Activated CD4-positive, alpha-beta T cell treated with anti-CD3 and anti-CD28 coated beads for 48 hours (primary cell): ENCODE measurements at places on chromosomes 3 and 15.

DNA sequence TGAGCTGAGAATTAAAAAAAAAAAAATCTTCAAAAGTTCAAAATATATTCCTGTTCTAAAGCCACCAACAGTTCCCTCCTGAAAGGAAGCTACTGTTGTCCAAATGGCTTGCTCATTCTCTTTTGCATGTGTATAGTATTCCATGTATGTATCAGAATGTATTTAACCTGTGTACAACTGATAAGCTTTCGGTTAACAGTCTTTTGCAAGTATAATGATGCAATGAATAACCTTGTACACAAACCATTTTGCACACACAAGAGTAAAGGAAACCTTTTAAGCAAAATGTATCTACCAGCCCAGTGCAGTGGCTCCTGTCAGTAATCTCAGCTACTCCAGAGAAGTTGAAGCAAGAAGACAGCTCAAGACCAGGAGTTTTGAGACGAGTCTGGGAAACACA is 32.6 kb downstream of the TOPBP1 start:
- DNase-seq, result no peak

GRCh38 chr3:141499965-141500364 is 13.1 kb downstream of the RASA2 start:
- DNase-seq, result no peak

GRCh38 chr3:17233398-17233800 is 348.6 kb downstream of the PLCL2 start:
- peak; percentile 27 for DNase-seq

DNA sequence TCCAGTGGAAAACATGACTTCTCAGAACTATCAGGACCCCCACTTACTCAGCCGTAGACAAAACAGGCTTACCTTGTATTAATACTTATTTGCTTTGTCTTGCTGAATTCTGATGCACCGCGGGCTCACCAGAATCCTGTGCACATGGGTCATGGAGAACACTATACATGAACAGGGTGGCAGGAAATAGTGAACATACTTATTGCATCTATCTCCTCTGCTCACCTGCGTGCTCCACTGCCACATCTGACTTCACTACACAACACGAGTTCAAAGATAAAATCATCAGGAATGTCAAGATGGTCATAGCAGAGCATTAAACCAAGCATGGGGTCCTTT is 10.7 kb upstream of the MAPK6 start:
- peak; percentile 11 for DNase-seq

DNA sequence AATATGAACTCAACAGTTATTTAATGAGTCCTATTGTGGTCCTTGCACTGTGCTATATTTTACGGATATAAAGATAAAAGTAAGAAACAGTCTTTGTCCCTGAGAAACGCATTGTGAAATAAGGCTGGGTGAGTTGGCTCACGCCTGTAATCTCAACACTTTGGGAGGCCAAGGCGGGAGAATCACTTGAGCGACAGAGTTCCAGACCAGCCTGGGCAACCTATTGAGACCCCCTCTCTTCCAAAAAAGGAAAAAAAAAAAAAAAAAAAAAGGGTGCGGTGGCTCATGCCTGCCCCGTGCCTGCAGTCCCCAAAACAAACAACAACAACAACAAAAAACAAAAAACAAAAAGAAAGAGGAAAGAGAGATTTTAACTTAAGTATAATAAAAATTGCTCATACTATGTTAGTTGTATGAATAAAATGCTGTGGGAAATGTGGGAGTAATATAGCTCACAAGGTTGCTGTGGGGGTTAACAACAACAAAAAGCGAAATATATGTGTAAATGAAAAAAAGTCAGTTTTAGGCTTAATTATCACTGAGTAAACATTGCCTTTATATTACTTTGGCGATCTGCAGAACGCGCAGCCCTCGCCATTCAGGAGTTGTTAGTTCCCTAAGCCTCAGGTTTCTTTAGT is 461 bp upstream of the FNDC3B start:
- no peak for DNase-seq

GRCh38 chr15:35535365-35535916 is 10.5 kb downstream of the DPH6 start:
- no peak for DNase-seq

- no peak for DNase-seq
Observed at GRCh38 chr3:197000211-197000610, 29.4 kb downstream of the MELTF start.

GRCh38 chr3:165874663-165875489 is 37.7 kb upstream of the BCHE start:
- no peak for DNase-seq

GRCh38 chr3:23659274-23659673 is 146.5 kb upstream of the UBE2E1 start:
- no peak for DNase-seq

DNA sequence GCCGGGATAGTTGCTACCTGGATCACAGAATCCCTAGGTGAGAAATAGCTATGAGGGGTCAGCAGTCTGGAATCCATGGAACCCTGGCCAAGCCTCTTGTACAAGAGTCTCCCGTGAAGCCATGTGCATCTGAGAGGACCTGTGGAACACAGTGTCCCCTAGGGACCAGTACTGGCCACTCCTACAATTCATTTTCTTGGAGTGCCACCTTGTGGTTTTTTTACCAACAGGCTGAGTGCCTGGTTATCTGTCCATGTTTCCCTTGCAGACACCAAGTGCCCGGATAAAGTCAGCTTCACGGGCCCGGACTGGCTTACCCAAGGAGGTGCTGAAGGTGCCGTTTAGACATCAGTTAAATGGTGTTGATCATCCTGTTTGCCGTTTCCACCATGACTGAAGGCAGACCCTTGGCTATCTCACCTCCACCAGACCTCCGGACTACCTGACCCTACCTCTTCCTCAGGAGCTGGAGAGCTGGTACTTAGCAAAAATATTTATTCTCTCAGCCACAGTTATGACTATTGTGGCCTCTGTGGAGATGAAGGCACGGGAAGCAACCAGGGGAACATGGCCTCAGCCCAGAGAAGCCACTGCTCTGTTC is 93.9 kb downstream of the RBPMS2 start:
- no peak for DNase-seq

GRCh38 chr15:73946046-73946721 is 19.9 kb downstream of the LOXL1 start:
- no peak for DNase-seq

DNA sequence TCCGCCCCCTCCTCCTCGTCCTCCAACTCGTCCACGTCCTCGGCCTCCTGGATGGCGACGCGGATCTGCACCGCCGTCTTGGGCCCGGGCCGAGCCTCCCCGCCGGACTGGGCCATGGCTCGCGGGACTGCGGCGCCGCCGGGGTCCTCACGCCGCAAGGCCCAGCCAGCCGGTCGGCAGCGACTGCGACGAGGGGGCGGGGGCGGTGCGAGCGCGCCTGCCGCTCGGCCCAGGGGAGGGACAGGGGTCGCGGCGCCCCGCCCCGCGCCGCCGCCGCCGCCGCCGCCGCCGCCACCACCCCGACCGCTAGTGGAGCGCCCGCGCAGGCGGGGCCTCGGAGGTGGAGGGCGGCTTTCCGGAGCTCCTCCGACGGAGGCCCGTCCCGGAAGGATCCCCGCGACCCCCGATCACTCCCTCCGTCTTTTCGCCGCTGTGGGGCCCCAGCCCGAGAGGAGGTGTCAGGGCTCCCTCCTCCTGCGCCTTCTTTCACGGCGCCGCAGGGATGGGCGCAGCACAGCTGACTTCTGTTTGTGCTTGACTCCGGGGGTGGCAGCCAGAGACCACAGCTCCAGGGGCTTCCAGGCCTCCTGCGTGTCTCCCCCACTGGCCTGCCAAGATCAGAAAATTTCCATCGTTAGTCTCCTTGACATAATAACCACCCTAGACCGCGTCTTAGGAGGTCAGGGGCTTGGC is at the start of gene LARP6:
Gene LARP6 (minus strand): TSS at position 185 of the 693 bp plus-strand sequence. CDS start 69 bp downstream, at position 116.
- DNase-seq, result peak; percentile 13

DNA sequence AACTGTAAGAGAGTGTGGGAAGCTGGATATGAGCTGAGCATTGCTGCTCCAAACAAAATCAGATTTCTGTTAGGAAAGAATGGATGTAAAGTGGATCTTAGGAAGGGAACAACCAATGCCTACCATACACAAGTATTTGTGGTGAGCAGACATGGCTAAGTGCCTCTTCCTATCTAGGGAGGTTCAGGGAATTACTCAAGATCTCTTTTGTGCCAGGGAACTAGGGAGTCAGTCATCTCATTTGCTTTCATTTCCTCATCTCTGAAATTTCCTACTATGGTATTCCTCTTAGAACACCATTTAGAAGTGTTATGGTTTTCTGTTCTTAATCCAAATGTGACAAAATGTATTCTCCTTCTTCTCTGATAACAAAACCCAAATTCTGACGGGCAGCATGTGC is 396.5 kb downstream of the FHIT start:
- DNase-seq, result no peak

GRCh38 chr3:190073264-190074008 is 47.3 kb downstream of the P3H2 start:
- no peak for DNase-seq

DNA sequence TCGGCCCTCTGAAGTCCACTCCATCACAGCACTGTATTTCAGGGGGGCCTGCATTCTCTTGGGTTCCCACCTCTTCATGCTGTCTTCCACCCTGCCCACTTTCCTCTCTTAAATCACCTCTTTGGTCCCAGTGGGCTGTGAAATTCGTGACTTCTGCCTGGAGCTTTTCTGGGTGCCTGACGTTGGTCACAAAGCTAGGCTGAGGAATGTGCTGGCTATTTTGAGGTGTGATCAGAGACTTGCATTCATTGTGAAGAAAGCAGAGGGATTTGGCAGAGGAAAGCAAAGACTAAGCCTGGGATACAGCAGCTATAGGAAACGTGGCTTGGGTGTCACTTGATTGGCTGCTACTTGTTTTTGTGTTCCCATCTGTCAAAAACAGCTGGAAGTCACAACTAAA is 202.5 kb downstream of the SATB1 start:
- no peak for DNase-seq

GRCh38 chr15:73293773-73294172 is 75.0 kb downstream of the HCN4 start:
- DNase-seq, result no peak

- DNase-seq, result no peak
Observed at GRCh38 chr15:92869263-92869940, 30.7 kb upstream of the CHD2 start.

DNA sequence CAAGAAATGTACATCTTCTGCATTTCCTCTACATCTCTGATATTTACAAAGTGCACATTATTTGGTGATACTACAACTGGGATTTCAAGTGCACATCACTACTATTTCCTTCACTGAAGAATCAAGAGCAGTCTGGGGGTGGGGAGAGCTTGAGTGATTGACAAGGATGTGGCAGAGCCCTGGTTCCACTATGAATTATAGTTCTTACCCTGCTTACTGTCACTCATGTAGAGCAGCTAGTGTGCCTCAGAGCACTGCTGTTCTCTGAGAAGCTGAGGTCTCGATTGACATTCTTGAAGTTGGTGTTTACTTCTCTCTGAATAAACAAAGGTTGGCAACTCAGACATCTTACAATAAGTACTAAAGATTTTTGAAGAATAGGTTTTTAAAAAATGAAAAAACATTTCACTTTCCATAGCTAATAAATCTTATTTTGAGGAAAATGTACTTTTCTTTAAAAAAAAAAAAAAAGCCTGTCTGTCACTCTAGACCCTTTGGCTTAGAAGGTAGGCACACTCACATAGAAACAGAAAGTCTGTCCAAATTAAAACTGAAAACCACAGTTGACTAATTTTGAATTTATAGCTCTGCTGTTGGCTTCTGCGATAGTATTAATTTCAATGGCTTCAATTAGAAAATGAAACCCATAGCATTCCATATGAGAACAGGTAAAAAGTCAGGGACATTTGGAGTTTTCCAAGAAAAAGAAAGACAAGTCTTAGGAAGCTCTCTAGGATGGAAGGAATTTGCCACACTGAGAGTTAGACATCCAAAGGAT is 5.6 kb downstream of the GREM1 start:
- no peak for DNase-seq

GRCh38 chr3:140398387-140398786 is 279.5 kb upstream of the TRIM42 start:
- no peak for DNase-seq

- no peak for DNase-seq
Observed at GRCh38 chr3:148173851-148174250, 523.9 kb upstream of the AGTR1 start.

DNA sequence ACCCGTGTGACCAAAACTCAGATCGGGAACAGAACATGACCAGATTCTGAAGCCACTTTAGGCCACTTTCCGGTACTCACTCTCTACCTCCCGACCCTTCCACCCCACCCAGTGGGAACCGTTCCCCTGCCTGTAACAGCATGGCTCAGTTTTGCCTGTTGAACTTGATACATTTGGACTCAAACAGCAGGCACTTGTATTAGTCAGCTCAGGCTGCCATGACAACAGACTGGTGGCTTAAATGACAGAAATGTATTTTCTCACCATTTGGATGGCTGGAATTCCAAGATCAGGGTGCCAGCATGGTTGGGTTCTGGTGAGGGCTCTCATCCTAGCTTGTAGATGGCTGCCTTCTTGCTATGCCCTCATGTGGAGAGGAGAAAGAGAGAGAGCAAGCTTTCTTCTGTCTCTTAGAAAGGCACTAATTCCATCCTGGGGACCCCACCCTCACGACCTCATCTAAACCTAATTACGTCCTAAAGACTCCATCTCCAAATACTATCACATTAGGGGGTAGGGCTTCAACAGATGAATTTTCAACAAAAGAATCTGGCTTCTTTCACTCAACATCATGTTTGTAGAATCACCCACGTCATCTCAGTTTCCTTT is 9.3 kb upstream of the SSUH2 start:
- DNase-seq, result no peak

DNA sequence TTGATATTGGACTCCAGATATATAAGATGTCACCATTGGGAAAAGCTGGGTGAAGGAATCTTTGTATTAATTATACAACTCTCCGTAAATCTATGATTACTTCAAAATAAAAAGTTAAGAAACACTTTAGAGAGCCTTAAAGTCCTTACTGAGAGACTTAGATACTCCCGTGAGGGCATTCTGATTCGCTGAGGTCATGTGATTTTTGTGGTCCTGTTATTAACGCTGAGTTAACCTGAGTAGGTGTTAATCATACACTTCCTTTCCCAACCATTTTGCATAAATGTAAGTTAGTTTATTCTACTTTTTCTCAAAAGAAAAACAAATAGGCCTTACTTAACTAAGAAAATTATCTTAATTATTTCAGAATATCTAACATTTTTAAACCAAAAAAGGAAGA is 67.1 kb upstream of the LMOD3 start:
- no peak for DNase-seq

GRCh38 chr3:126459111-126459762 is 16.5 kb downstream of the ZXDC start:
- DNase-seq, result no peak

- no peak for DNase-seq
Observed at GRCh38 chr3:40020689-40021088, 211.3 kb downstream of the MYRIP start.

GRCh38 chr15:28252831-28253230 is 69.1 kb downstream of the HERC2 start:
- DNase-seq, result no peak

DNA sequence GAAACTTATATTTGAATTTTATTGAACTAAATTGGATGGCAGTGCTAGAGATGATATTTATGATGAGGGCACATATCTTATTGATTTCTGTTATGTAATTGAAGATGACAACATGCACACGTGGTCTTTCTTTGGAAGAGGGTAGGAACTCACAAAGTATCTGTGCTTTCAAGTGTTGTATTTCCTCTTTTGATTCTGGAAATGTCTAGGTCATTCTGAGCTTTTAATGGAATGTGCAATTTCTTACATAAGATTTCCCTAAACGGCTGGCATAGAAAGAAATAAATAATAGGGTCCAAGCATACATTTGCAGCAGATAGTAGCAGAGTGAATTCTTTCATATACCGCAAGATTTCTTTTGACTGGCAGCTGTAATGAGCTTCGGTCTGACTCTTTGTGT is 10.1 kb upstream of the GPR171 start:
- DNase-seq, result no peak

- no peak for DNase-seq
Observed at GRCh38 chr3:31955581-31955980, 25.5 kb downstream of the OSBPL10 start.
